Suppressor macrophage (primary cell): ENCODE measurements at places on chromosomes 6 and 20.

DNA sequence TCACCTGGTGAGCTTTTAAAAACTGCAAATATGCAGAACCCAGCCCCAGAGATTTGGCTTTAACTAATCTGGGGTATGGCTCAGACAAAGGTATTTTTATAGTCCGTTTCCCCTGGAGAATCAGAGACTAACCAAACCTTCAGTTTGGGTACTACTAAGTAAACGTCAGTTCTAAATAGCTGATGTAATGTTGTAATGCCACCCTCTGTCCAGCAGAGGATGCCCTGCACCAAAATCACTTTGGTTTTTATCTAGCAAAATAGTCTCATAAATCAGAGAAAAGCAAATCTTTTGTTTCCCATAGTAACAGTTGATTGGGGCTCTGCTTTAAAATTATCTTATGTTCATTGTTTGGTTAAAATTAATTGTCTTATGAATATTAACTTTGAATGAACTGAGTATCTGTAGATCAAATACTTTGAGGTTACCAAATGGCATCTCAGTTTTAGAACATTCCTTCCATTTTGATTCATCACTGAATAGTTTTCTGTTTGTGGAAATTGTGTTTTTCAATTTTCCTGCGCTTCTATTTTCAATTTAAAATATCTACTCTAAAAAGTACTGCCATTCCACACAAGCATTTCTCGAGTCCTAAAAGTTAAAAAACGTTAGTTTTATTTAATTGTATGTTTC, 278.3 kb upstream of the PLCB4 start:
- DNase-seq: peak; percentile 64

- DNase-seq: no peak
These were observed 71.4 kb upstream of the MYLIP start for GRCh38 chr6:16057446-16057845.

- DNase-seq: no peak
These were observed 64.2 kb upstream of the NXT1 start for GRCh38 chr20:23286346-23286745.

DNA sequence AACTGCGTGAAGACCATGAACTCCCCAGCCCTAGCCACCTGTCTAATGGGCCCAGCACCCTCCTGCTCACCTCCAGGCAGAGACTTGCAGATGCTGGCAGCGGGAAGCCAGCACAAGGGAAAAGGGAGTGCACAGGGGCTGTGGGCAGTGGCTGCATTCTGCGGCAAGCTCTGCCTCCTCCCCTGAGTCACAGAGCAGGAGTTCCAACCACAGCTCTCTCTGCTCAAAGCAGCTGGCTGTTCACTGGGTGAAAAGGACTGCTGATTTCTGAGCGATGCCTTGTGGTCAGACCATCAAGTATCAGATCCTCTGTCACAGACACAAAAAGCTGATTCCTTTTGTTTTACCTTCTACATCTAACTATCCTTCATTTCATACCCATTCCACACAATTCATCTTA, 10.5 kb downstream of the NKX2-2 start:
- DNase-seq: no peak

- no peak for DNase-seq
These were observed 16.8 kb upstream of the NOTCH4 start for GRCh38 chr6:32240686-32241085.

DNA sequence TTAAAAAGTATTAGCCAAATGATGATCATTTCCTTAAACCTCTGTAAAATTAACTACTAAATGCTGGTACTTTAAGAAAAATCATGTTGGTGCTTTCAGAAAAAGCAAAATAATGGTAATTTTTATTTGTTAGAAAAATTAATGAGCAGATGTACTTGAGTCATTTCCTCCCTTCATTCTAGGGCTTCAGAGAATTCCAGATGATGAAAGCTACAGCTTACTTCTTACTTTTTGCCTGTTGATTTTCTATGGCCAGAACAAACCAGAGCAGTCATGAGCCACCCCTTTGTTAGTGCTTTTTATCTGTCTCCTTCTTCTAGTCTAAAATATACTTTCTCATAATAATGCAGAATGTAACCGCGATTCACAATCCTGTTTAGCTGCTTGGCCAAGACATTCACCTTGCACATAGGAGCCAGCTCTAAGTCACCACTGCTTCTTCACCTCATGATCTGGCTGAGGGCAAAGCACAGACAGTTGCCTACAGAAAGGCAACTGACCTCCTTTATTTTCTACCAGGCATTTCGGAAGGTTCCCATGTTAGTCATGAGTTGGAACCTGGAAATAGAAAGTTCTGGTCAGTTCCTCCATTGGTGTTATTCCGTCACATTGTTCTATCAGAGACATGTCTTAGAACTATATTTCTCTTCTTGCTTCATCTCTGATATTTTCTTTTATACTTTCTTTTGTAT, 43.5 kb upstream of the TINAG start:
- no peak for DNase-seq

DNA sequence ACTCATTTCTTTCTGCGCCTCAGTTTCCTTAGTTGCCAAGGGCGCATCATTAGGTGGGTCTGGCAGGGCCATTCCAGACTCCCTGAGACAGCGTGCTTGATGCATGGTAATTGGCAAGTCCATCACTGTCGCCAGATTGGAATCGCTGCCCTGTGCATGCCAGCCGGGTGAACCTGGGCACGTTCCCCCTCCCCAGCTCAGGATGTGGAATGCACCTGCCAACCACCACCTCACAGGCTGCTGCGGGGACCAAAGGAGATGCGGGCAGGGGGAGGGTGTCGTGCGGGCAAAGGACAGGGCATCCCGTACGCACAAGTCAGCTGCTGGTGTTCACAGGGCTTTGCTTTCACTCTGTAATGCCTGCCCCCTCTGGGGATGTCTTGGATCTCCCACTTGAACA, 36.4 kb upstream of the PMEPA1 start:
- no peak for DNase-seq

DNA sequence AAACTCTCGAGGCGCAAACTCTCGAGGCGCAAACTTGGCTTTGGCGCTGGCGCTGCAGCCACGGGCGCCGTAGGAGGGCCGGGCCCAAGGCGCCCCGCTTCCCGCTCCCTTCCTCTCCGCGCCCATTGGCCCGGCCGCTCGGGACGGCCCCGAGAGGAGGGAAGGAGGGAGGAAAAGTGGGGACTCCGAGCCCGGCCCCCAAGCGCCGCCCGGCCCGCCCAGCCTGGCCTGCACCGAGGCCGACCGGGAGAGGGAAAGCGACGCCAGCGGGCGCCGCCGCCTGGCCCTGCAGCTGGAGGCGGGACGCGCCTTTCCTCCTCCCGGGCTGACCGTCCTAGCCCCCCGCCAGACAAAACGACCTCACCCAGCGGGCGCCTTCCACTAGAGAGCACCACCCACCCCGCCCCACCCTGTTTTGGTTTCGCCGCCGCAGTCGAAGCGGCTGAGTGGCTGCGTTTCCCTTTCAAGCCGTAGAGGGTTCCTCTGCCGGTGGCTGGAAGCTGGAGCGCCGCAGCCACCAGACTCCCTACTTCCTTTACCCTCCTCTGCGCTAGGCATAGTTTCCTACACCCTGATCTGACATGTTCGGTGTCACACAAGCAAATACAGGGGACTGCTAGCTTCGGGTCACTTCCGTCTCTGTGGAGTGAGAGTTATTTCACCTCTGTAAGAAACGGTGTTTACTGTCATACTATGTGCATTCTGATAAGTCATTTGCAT, at the start of gene MBOAT1:
Gene MBOAT1, minus strand, starts transcription at position 78 of the 720 bp plus-strand sequence. CDS start 235 bp downstream, outside the sequence.
- peak; percentile 95 for DNase-seq

DNA sequence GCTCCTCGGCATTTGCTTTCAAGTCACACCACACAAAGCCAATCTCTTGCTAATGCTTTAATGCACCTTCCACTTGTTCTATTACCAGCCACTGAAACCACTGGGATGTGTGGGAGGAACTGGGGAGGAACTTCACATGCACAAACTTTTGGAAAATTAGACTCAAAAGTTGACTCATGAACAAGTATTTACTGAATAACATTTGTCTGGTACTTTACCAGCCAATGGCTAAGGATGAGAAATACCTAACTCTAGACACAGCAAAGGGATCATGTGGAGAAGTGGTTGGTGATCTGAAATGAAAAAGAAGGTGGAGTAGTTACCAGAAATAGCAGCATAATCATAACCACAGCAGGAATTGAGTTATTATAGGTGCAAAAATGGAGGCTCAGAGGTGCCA, 554.0 kb upstream of the NOX3 start:
- no peak for DNase-seq

DNA sequence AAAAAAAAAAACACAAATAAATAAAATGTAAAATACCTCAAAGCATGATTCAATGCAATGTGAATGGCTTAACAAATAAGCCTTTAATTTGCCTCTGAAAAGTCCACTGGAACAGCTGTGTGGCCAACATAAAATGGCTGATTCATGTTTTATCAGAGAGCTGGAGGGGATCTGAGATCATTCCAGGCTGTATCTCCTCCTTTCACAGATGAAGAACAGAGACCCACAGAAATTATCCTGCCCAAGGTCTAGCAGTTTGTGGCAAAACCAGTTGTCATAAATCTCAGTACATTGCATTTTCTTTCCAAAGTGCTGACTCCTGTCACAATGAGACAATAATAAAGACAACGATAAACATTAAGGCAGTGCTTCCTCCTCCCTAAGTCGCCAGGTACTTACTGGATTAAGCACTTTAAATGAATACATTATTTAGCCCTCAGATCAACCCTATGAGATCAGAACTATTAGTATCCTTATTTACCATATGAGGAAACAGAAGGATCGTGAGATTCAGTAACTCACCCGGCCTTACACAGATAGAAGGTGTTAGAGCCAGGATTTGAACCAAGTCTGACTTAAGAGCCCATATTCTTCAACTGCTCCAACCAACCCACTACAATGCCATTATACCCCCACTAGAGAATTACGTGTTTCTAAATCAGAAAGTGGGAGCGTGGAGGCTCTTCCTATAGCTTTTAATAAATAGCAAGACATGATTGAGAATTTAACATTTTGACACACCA, 118.3 kb downstream of the KIF13A start:
- DNase-seq: peak; percentile 25

GRCh38 chr20:32163951-32164350, 43.6 kb downstream of the PLAGL2 start:
- DNase-seq: no peak
